Stimulated activated CD4-positive, alpha-beta T cell treated with anti-CD3 and anti-CD28 coated beads, Interleukin-4, amount 100 ng/mL, for 4 hours (primary cell): ENCODE measurements at places on chromosomes 4 and X.

DNA sequence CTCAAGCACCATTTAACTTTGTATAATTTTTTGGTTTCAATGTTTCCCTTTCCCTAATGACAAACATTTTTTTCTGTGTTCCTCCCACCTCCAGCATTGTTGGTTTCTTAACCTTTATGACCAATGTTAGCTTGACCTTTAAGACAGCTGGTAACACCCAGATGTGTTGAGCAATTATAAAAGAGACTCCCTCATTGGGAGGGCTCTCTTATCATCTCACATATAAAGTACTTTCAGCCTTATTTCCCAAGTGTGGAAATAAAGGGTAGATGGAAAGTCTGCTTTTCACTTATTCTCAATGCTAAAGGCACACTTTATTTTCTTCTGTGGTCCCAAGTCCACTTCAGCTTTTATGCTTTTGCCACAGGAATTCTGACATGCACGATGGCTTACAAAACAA is 1420.4 kb downstream of the RAPGEF2 start:
- DNase-seq: no peak

- no peak for DNase-seq
Measured at GRCh38 chr4:26161030-26161824, 159.6 kb upstream of the RBPJ start.

- DNase-seq: no peak
Measured at GRCh38 chr4:93658443-93658842, 170.1 kb upstream of the ATOH1 start.

- DNase-seq: no peak
Measured at GRCh38 chrX:31546126-31546525, 474.3 kb upstream of the FTHL17 start.

GRCh38 chrX:30643313-30643821 is 9.9 kb upstream of the GK start:
- DNase-seq: no peak

- no peak for DNase-seq
Measured at GRCh38 chr4:169698331-169698730, 59.4 kb downstream of the HPF1 start.

DNA sequence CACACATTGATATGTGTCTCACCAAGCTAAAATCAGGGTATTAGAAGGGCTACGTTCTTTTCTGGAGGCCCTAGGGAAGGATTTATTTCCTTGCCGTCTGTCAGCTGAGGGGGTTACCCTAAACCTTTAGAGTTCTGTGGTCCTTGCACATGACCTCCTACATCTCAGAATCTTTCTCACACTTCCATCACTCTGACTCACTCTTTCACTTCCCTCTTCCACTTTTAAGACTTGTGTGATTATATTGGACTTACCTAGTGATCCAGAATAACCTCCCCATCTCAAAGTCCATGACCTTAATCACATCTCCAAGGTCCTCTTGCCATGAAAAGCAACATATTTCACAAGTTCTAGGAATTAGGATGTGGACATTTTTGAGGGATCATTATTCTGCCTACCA is 53.6 kb upstream of the FUNDC1 start:
- DNase-seq: no peak

DNA sequence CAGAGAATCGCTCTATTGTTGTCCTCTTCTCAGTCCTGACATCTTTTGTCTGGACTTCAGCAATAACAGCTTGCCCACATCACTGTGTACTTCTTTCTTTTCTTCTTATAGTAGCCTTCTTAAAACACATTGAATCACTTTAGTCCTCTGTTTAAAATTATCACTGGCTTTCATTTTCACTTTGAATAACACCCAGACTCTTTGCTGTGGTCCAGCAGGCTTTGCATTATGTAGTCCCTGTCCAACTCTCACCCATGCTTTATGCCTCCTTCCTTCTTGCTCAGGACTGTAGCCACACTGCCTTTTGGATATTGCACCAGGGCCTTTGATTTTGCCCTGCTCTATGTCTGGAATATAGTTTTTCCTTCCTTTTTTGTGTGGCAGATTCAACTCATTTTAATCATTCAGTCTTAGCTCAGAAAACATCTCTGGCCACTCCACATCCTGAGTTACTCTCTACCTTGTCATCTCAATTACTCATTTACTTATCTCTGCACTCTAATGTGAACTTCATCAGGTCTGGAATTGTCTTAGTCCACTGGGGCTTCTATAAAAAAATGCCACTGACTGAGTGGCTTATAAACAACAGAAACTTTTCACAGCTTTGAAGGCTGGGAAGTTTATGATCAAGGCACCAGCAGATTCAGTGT is 168.2 kb downstream of the C4orf33 start:
- no peak for DNase-seq

DNA sequence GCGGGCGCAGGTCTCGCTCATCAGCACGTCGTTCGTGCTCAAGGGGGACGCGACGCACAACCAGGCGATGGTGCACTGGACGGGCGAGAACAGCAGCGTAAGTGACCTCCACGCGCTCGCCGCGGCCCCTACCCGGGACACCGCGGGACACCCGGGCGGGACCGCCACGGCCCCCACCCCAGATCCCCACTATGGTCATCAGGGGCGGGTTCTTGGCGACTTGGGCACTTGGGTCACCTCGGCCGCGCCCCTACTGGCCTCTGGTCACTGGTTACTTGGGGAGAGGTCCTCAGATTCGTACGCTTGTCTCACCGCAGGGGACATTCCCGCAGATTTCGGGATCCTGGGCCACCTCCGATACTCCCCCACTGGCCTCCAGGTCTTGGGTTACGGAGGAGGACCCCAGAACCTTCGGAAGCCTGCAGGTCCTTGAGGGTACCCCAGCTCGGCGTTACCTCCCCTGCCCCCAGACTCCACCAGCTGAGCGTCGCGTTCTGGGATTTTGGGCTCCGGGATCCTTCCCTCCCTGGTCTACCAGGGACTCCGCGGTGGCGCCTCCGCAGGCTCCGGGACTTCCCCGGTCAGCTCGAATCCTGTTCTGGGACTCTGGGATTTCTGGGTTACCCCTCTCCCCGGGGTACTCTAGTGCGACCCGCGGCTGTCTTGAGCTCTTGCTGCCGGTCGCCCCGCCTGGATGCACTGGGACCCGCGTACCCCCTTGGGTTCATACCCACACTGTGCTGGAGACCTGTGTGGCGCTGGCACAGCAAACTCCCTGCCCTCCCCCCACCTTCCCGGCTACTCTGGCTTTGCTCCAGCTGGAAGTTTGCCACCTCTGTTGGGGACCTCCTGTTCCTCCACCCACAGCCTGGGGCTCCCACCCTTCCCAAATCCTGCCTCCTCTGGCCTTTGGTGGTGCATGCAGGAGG is 956 bp downstream of the SORCS2 start:
- DNase-seq: no peak

DNA sequence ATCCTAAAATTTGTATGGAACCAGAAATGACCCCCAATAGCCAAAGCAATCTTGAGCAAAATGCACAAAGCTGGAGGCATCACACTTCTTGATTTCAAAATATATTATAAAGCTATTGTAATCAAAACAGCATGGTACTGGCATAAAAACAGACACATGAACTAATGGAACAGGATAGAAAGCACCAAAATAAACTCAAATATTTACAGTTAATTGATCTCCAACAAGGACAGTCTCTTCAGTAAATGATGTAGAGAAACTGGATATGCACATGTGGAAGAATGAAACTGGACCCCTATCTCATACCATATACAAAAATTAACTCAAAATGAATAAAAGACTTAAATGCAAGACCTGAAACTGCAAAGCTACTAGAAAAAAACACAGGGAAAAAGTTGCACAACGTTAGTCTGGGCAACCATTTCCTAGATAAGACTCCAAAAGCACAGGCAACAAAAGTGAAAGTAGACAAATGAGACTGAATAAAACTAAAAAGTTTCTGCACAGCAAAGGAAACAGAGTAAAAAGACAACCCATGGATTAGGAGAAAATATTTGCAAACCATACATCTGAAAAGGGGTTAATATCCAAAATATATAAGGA is 64.9 kb downstream of the CD99L2 start:
- DNase-seq: no peak

- DNase-seq: no peak
Measured at GRCh38 chrX:40127052-40127451, 29.3 kb upstream of the BCOR start.

DNA sequence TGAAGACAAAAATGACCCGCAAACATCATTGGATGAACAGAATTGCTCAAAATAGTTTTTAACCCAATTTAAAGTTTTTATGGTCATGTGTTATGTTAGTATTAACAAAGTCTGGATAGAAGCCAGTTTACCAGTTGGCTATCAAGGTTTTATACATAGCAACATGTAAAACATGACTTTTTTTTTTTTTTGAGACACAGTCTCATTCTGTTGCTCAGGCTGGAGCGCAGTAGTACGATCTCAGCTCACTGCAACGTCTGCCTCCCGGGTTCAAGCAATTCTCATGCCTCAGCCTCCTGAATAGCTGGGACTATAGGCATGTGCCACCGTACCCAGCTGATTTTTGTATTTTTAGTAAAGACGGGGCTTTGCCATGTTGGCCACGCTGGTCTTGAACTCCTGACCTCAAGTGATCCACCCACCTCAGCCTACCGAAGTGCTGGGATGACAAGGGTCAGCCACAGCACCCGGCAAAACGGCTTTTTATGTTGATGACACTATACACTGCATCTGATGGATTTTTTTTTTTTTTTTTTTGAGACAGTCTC is 3.4 kb downstream of the SAT1 start:
- DNase-seq: no peak

GRCh38 chr4:126268106-126268505 is 953.4 kb downstream of the FAT4 start:
- no peak for DNase-seq

GRCh38 chr4:5609306-5610007 is 98.9 kb downstream of the EVC2 start:
- no peak for DNase-seq

- DNase-seq: no peak
Measured at GRCh38 chrX:133249266-133250058, 31.3 kb upstream of the TFDP3 start.

DNA sequence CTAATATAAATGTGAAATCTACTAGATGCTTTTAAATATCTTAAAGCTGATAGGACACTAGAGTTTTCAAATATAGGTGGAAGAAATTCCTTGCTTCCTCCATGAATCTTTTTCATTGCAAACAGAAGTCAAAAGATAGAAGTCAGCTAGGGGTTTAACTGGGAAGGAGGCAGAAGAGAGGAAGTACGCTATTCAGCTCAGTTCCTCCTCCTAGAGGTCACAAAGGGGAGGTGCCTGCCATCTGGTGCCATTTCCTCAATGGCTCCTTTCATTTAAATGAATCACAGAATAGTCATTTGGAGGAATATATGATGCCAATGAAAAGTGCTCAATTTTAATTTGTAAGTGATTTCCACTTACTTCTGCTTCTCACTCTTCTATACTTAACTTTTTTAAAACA is 8.5 kb downstream of the COL25A1 start:
- DNase-seq: no peak

GRCh38 chr4:169861593-169861992 is 103.8 kb upstream of the HPF1 start:
- DNase-seq: no peak

- no peak for DNase-seq
Measured at GRCh38 chrX:110180928-110181310, 137.0 kb downstream of the AMMECR1 start.

GRCh38 chr4:124980276-124980752 is 267.8 kb upstream of the ANKRD50 start:
- DNase-seq: no peak

- DNase-seq: no peak
Measured at GRCh38 chr4:21451032-21451431, 497.5 kb downstream of the KCNIP4 start.

DNA sequence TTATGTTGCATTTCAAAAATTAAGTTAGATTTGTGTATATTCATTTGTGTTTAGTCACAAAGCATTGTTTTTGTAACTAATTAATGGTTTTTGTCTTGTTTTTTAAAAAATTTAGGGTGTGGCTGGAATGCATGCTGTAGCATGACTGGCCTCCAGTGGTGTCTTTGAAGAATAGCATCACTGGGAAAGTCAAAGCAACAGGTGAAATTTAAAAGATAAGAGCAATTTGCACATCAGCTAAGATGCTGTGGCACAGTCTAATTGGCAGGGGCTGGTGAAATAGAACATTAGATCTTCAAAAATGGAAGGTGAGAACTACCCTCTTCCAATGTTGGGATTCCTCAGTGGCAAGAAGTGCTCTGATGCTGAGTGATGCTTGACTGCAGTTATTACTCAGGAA is 45.3 kb downstream of the ANK2 start:
- no peak for DNase-seq

DNA sequence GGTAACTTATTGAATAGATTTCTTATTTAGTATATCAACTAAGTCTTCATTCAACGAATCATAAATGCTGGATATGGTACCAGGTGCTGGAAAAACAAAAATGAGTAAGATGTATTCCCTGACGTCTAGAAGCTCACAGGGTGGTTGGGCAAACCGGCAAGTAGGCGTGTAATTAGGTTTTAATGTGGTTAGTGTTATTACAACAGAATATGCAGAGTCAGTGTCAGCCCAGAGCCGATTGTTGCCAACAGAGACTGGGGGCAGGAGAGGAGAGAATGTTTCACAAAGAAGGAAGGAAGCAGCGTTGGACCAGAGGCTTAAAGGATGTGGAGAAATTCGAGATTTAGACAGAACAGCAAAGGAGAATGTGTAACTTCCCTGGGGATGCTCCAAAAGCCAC is 111.7 kb downstream of the TENM3 start:
- DNase-seq: no peak

DNA sequence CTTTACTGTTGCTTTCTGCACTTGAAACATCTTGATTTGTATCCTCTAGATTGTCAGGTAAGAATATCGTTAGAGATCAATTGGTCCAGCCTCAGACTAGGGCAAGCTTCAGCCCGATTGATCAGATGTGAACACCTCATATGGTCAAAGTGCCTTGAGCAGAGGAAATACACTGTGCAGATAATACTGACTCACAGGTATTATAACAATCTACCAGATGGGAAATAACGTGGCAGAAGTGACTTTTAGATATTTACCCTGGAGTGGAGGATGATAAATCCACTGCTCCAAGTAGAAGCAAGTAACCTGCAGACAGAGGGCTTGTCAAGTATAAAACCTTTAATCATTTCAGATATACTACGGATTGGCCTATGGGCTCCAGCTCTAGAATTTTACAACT is 17.9 kb downstream of the VEGFC start:
- DNase-seq: no peak
